ENCODE measurements at places on chromosomes 1 and 21. TPM values are rescaled to one million over a fixed set of nuclear protein-coding genes. Genes with fewer than 3 reads are reported as not detected.

ACKR1 gene
- polyA plus RNA-seq = 6.5 TPM

CEP104 gene
- 20.1 TPM for polyA plus RNA-seq

SPRR1A gene
- not detected for polyA plus RNA-seq

SELE gene
- 1.3 TPM for polyA plus RNA-seq

SELENBP1 gene
- 35.2 TPM for polyA plus RNA-seq

NHLH1 gene
- 1.5 TPM for polyA plus RNA-seq

NCSTN gene
- polyA plus RNA-seq = 108 TPM

TAS1R1 gene
- 9.5 TPM for polyA plus RNA-seq

OR2L5 gene
- not detected for polyA plus RNA-seq

WNT4 gene
- polyA plus RNA-seq = 10.3 TPM

KCNK2 gene
- 1.7 TPM for polyA plus RNA-seq

KRTAP20-2 gene
- polyA plus RNA-seq = not detected

KRTAP19-3 gene
- polyA plus RNA-seq = not detected

SEC16B gene
- polyA plus RNA-seq = 7.0 TPM

KRTAP13-2 gene
- polyA plus RNA-seq = not detected

SLC44A5 gene
- polyA plus RNA-seq = 0.54 TPM

S100A9 gene
- polyA plus RNA-seq = 17.0 TPM

ABL2 gene
- polyA plus RNA-seq = 8.6 TPM

TEKT2 gene
- 0.44 TPM for polyA plus RNA-seq

OR2L8 gene
- not detected for polyA plus RNA-seq

SAMD13 gene
- 10.7 TPM for polyA plus RNA-seq

C4BPB gene
- 0.10 TPM for polyA plus RNA-seq

CD1B gene
- polyA plus RNA-seq = not detected

LCE1C gene
- polyA plus RNA-seq = not detected

OR10Z1 gene
- polyA plus RNA-seq = 0.10 TPM
